ENCODE measurements at places on chromosomes 2 and 18. TPM values are rescaled to one million over a fixed set of nuclear protein-coding genes. Genes with fewer than 3 reads are reported as not detected.

DNA sequence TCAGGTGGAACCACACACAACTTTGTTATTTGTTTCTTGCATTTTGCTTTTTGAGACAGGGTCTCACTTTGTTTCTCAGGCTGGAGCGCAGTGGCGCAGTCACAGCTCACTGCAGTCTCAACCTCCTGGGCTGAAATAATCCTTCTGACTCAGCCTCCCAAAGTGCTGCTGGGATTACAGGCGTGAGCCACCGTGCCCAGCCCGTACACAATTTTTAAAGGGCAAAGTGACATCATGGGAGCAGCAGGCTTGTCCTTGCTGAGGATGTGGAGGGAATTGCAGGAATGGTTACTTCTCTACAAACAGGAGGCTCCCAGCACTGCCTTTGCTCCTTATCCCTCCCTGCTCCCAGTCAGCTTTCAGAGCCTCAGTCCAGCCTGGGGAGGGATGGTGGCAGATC, 355.9 kb upstream of the KLHL29 start:
- no peaks in the 10 kb centered on the region for H3K27me3 ChIP-seq
- H3K4me1 ChIP-seq: no peaks in the 10 kb centered on the region
- no peak overlapping the region for H3K27ac ChIP-seq
- no peaks in the 10 kb centered on the region for H3K36me3 ChIP-seq
- DNase-seq: no peak

DNA sequence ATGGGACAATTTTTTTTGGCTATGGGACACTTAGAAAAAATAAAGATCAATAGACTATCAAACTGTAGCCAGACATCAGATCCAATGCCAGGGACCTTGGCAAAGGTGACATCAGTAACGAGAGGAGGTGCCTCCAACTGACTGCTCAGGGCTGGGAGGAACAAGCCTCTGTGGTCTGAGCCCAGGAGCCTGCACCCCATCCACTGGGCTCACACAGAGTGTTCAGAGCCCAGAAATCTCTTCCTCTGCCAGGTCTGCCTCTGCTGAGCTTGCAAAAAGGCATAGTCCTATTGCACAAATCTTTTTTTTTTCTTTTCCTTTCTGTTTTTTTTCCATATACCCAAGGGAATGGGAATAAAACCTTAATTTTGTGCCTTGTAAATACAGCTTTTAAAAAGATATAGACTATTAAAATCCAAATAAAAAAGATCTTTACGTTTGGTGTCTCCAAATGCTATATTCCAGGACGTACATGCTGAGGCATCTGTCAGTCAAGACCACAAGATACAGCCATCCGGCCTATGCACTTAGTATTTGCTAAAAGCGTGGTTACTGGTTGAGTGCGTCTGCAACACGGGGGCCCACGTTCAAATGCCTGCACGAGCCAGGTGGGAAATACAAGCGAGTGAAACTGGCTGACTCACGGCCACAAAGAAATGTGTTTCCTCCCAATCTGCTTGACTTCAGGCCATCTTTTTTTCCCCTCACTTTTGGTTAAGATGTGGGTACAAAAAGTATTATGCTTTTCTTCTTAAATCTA, 7.8 kb upstream of the ARHGAP25 start:
- H3K27ac ChIP-seq: no peak overlapping the region
- H3K4me3 ChIP-seq: no peak overlapping the region

DNA sequence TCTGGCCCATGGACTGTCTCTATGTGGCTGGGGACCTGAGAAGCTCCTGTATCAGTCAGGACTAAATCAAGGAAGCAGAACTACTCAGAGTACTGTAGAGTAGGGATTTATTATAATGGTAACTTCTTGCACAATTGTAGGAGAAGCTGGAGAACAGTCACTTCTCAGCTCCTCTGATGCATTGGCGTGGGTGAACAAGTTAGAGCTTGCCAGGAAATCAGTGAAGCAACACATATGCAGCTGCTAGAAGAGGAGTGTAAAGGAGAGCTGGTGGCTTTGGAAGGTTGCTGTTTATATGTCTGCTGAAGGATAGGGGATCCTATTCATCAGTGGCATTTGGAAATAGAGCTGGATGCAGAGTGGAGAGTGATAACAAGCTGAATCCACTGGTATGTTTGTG, 215.5 kb upstream of the CWC22 start:
- H3K4me1 ChIP-seq: no peaks in the 10 kb centered on the region
- peak; percentile 29 for DNase-seq
- no peaks in the 10 kb centered on the region for H3K27me3 ChIP-seq
- H3K4me3 ChIP-seq: no peak overlapping the region

DNA sequence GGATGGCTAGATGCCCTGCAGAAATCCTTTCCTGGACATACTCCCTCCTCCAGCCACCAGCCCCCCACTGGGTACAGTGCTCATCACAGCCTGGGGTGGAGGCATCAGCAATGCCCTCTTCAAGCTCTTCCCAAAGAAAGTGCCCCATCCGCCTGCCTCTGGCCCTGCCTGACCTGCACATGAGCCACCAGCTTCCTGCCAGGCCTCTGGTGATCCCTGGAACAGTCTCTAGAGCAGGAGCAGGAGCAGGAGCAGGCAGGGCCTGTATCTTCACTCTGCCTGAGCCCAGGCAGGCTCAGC, 54.1 kb upstream of the CAB39 start:
- H3K27ac ChIP-seq: no peak overlapping the region
- H3K4me3 ChIP-seq: no peak overlapping the region
- H3K36me3 ChIP-seq: no peaks in the 10 kb centered on the region
- H3K27me3 ChIP-seq: no peaks in the 10 kb centered on the region

DNA sequence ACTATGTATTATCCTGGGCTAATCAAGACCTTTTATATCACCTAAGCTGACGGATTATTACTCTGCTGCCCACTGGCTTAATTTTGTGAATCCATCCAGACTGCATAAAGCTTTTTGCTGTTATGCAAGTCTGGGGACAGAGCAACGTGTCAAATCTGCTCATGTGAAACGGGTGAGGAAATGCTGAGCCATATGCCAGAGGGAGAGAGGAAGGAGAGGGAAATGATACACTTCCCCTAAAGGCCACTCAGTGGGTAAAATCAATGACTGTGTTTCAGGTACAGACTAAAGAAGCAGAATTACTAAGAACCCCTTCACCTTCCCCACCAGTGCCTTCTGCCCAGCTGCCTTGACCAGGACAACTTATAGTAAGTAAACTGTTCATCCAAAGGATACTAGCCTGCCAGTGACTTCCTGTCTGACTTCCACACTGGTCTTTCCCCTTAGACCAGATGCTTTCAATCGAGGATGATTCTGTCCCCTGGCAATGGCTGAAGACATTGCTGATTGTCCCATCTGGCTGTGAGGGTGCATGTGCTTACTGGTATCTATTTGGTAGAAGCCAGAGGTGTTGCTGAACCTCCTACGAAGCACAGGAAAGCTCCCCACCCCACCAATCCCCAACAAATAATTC, 43.0 kb downstream of the STAT1 start:
- no peak for DNase-seq
- no peaks in the 10 kb centered on the region for H3K4me1 ChIP-seq
- H3K4me3 ChIP-seq: no peak overlapping the region
- peaks cover 41% of the 10 kb centered on the region for H3K36me3 ChIP-seq
- no peak overlapping the region for H3K27ac ChIP-seq
- no peaks in the 10 kb centered on the region for H3K27me3 ChIP-seq

GPR45 gene
- not detected for total RNA-seq

All from thyroid gland (tissue), 4 donors.